ENCODE measurements at places on chromosomes 3 and 15.

DNA sequence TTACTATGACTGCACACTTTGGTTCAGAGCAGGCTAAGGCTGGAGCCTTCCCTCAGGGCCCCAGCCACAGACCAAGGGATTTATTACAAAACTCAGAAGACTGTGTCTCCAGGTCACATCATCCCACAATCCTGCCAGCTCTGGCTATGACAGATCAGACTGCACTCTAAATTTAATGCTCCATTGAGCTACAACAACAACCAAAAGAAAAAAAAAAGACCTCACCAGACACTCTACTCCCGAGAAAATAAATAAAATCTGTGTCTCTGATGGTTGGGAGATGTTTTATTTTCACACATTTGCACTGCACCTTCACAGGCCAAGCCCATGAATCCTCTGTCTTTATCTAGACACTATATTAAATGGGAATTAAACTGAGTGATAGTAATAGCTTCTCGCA, 50.8 kb upstream of the CTNNB1 start:
- DNase-seq: no peak

- DNase-seq: no peak
Measured at GRCh38 chr3:71195492-71195891, 388.0 kb downstream of the FOXP1 start.

GRCh38 chr3:160982491-160982890, 122.7 kb downstream of the B3GALNT1 start:
- DNase-seq: no peak

DNA sequence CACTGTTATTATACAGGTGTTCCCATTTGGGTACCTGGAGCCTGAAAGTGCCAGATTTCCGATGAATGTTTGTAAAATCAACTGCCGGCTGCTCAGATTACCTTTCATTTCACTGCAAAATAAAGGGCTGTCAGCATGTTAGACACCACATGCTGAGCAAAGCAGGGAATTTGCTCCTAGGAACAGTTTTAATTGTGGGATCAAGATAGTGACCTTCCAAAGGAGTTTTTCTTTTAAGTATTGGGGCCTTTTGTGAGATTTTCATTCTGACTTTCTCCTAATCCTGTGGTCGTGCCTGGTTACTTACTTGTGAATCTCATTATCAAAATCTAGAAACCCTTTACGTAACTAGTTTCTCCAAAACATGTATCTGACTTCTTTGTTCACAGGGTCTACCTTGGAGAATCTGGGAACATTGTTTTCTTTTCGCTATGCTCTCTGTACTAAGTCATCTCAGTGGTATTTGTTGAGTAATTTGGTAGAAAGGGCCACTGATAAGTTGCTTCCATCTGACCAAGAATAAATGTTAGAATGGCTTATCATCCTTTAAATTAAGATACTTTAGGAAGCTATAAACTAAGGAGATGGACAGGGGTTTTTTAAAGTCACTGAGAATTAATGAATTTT, 40.8 kb upstream of the LRTM1 start:
- no peak for DNase-seq

DNA sequence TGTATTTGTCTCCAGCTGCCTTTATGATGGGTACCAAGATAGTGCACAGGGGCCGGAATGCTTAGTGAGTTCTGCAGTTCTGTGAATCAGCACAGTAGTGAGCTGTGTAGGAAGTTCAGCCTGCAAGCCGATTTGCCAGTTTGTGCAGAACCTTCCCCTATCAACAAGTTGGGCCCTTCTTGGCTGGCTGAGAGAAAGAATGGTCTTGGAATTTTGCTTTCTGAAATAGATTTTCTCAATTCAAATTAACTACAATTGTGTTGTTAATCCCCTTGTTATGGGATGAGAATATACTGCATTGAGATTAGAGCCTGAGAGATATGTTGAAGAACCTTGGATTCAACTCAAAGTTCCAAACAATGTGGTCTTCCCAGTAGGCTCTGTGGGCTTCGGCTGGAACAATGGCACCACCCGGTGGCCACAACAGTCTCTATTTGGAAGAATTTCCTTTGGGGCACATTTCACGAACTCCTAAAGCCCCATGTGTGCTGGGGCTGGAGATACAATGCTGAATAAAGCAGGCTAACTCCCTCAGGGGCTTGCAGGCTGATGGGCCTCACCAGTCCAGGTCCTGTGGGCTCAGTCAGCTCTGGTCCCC, 59.1 kb downstream of the TRIM42 start:
- no peak for DNase-seq

DNA sequence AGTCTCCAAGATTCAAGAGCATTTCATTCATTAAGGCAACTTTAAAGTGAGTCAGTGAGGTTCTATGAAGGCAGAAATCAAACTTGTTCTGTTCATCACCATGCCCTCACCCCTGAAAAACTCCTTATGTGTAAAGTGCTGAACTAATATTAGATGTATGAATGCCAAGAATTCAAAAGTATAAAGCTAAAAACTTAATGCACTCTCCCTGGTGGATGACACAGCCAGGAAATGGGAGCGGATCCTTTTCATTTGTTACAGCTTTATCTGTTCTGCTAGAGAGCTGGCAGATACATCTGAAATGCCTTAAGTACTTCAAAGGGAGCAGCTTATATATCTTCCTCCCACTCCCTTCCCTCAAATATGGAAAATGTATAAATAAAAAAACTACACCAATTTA, 8.2 kb downstream of the TXNRD3 start:
- DNase-seq: no peak

DNA sequence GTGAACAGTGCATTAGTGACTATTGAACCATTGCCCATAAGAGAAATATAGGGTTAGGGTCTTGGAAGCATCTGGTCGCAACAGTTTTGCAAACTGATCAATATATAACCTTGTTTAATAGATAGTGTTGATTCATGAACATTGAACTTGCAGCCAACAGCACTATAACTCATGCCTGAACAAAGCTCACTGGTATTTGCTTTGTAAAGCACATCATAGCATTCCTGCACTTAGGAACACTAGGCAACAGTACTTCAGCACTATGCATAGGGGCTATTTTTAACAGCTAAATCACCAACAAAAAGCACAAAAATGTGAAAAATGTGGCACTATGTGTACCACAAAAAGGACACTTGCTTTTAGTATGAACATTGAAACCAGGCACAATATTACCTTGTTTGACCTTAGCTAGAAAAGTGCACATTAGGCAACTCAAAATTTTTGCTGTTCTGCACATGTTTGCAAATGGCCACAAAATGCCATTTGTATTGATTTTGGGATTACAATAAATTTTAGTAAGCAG, 68.0 kb downstream of the OXNAD1 start:
- DNase-seq: no peak

GRCh38 chr3:156892701-156893100, 66.5 kb downstream of the LEKR1 start:
- no peak for DNase-seq

GRCh38 chr3:161800985-161801559, 304.5 kb downstream of the OTOL1 start:
- DNase-seq: no peak

- no peak for DNase-seq
Measured at GRCh38 chr3:29555590-29555989, 274.7 kb downstream of the RBMS3 start.
